ENCODE measurements at places on chromosomes 13 and 19.

DNA sequence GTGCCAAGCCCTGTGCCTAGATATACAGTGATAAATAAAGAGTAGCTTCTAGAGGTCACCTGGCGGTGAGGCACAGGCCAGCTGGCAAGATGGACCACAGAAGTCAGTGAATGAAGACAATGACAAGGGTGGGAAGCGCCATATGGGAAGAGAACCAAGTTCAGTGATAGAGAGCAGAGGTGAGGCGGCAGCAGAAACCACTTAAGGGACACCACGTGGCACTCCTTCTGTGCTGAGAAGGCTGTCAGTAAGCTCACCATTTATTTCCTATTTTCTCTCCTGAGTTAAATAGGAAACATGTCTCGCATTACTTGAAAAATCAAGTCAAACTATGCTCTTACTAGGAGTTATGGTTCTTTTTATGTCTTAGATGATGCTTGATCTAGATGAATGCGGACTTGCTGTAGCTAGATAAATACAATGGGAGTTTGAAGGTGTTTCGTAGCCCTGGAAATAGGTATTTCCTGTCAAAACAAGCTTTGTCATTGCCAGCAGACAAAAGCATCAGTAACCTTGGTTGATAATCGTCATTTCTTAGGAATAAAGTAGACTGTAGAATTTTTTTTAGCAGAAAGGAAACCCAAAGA, 17.8 kb downstream of the ALOX5AP start:
- H3K27ac ChIP-seq: no peak overlapping the region
- H3K4me3 ChIP-seq: no peak overlapping the region
- no peaks in the 10 kb centered on the region for H3K27me3 ChIP-seq
- DNase-seq: no peak
- no peaks in the 10 kb centered on the region for H3K36me3 ChIP-seq

DNA sequence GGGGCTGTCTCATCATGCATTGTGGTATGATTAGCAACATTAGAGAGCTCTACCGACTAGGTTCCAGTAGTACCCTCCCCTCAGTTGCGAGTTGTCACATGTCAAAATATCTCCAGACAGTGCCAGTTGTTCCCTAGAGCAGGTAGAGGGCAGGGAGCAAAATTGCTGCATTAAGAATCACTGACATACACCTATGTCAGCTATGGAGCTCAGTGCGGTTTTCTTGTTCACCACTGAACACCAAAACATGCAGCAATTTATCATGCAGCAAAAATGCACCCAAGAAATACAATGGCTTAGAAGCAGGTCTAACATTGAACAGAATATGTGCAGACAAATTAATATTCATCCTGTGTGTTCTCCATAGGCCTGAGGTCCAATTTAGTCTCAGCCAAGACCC, 186.9 kb upstream of the STARD13 start:
- H3K27me3 ChIP-seq: no peaks in the 10 kb centered on the region
- H3K4me3 ChIP-seq: no peak overlapping the region
- no peak overlapping the region for H3K27ac ChIP-seq
- DNase-seq: no peak

GRCh38 chr13:65497265-65497664, 1732.9 kb downstream of the PCDH9 start:
- H3K36me3 ChIP-seq: no peaks in the 10 kb centered on the region
- DNase-seq: no peak
- no peaks in the 10 kb centered on the region for H3K4me1 ChIP-seq
- no peak overlapping the region for H3K27ac ChIP-seq
- no peaks in the 10 kb centered on the region for H3K27me3 ChIP-seq
- no peak overlapping the region for H3K4me3 ChIP-seq

DNA sequence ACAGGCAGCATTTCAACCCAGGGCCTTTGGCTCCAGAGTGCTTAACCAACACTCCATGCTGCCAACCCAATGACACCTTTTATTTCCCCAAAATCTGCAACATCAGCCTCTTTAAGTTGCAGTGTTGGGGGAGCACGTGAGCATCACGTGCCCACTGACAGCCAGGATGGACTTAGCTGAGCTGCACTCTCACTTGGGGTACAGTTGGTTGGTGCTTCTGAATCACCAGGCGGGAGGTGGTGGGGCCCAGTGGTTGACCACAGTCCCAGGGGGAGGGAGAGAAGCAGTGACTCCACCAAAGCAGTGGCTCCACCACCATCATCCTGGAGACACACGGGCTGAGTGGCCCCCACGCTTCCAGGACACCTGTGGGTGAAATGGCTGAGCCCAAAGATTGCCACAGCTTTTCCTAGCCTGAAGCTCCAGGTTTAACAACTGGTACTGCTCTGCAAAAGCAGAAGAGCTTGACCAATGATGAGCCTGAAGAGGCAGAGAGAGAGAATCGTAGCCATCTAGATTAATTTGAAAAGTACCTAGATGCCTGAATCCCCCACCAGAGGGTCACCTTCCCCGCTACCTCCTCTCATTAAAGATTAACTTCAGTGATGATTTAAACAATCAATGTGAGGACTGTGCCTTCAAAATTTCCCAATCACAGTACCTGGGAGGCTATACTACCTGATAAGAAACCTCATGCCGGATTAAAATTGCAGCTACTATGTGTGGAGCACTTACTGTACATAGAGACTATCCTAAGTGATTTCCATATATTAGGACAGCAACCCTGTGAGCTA, 193.8 kb downstream of the FOXO1 start:
- H3K4me1 ChIP-seq: peaks cover under 1% of the 10 kb centered on the region
- no peak overlapping the region for H3K27ac ChIP-seq
- no peaks in the 10 kb centered on the region for H3K27me3 ChIP-seq
- no peaks in the 10 kb centered on the region for H3K36me3 ChIP-seq

GRCh38 chr13:25186187-25186586, 14.1 kb upstream of the AMER2 start:
- DNase-seq: no peak
- H3K36me3 ChIP-seq: no peaks in the 10 kb centered on the region
- H3K4me1 ChIP-seq: peaks cover 8% of the 10 kb centered on the region
- no peak overlapping the region for H3K27ac ChIP-seq

GRCh38 chr19:8221161-8221560, 12.0 kb downstream of the CERS4 start:
- H3K4me3 ChIP-seq: no peak overlapping the region
- H3K36me3 ChIP-seq: no peaks in the 10 kb centered on the region
- H3K27me3 ChIP-seq: no peaks in the 10 kb centered on the region
- DNase-seq: no peak

DNA sequence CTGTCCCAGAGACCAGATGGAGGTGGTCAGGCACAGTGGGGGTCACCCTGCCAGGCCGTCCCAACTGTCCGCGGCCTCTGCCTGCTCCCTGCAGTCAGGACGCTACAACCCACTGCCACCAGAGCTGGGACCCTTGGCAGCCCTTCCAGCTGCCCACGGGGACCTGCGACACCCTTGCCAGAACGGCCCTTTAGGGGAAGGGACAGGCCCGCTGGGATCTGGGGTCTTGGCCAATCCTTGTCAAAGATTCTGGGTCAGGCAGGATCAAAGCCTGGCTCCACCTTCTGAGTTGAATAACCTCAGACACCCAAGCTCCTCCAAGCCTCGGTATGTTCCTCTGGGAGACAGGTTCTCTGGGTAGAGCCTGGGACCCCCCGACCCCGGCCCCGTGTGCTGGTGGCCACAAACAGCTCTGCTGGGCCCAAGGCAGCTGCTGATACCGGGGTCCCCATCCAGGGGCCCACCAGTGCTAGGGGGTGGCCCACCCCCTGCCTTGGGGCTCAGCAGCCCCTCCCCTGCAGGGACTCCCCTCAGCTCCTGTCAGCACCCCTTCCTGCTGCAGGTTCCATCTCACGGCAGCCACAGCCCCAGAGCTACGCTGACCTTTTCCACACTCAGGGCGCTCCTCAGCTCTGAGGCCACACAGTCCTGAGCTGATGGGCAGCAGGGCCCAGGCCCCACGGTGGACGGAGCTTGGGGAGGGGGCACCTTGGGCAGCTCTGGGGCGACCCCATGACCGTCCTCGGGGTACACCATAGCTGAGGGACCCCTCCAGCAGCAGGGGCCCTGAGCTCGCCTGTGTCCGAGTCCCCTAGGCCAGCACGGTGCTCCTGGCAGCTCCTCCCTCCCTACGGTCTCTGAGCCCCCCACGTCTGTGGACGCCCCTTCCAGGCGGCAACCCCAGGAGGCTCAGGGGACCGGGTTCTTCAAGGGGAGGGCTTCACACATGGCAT, 18.4 kb downstream of the SBNO2 start:
- H3K36me3 ChIP-seq: no peaks in the 10 kb centered on the region
- H3K4me1 ChIP-seq: no peaks in the 10 kb centered on the region
- no peak overlapping the region for H3K27ac ChIP-seq
- no peak overlapping the region for H3K4me3 ChIP-seq

DNA sequence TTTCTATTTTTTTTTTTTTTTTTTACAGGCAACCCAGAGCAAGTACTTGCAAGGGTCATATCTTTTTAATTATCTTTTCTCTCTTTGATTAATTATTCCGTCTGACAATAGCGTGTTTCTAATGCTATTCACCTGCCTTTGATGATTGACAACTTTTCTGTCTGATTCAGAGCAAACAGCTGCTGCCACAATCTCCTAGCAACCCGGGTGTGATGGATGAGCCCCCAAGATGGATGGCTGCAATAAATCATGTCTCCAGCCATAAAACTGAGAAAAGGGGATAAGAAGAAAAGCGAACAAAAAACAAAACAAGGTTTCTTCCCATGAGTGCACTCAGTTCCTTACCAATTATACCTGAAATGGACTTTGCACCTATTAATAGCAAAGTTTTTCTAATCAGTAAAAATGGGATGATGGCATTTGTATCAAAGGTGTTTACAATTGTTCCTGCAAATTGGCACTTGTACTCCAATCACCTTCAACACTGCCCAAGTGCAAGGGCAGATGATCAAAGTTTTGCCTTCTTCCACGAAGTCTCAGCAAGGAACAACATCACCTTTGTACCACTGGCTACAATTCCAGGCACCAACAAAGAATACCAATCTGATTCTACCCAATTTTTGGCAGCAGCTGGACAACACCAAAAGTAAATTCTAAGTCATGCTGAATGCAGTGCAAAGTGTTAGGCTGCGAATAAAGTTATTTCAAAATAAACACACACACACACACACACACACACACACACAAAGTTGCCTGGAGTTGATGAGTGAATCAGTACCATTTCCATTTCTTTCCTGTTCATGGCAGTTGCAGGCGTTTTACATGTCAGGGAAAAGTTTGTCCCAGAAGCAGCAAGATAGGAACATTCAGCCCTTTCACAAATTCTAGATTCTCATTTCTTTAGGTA, 12.0 kb downstream of the TSHZ3 start:
- no peaks in the 10 kb centered on the region for H3K27me3 ChIP-seq
- peaks cover 8% of the 10 kb centered on the region for H3K4me1 ChIP-seq
- DNase-seq: no peak
- no peak overlapping the region for H3K27ac ChIP-seq
- no peak overlapping the region for H3K4me3 ChIP-seq

- no peak overlapping the region for H3K4me3 ChIP-seq
- H3K36me3 ChIP-seq: no peaks in the 10 kb centered on the region
- H3K27ac ChIP-seq: no peak overlapping the region
Measured at GRCh38 chr19:2732157-2732725, 7.6 kb downstream of the SLC39A3 start.

DNA sequence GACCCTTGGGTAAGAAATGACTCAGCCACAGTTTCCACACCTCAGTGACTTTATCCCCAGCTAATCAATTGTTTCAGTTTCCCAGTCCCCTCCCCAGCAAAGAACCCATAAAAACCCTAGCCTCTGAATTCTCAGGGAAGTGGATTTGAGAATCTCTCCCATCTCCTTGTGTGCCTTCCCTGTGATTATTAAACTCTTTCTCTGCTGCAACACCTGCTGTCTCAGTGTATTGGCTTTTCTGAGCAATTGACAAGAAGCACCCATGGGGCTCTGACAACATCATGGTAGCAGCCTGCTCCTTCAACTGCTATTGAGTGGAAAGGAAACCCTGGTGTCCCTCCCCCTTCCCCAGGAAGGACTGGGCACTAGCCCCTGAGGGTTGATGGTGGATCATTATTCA, 73.7 kb downstream of the UQCRFS1 start:
- H3K36me3 ChIP-seq: no peaks in the 10 kb centered on the region
- no peaks in the 10 kb centered on the region for H3K4me1 ChIP-seq
- no peak overlapping the region for H3K27ac ChIP-seq
- no peak for DNase-seq
- no peaks in the 10 kb centered on the region for H3K27me3 ChIP-seq

GRCh38 chr13:31121379-31122140, 40.1 kb downstream of the HSPH1 start:
- H3K4me1 ChIP-seq: no peaks in the 10 kb centered on the region
- no peak overlapping the region for H3K4me3 ChIP-seq
- no peaks in the 10 kb centered on the region for H3K36me3 ChIP-seq
- DNase-seq: no peak
- no peak overlapping the region for H3K27ac ChIP-seq

Measured in neural progenitor cell (in vitro differentiated cells).